Amniotic stem cell (primary cell): ENCODE measurements at places on chromosomes 4 and X.

DNA sequence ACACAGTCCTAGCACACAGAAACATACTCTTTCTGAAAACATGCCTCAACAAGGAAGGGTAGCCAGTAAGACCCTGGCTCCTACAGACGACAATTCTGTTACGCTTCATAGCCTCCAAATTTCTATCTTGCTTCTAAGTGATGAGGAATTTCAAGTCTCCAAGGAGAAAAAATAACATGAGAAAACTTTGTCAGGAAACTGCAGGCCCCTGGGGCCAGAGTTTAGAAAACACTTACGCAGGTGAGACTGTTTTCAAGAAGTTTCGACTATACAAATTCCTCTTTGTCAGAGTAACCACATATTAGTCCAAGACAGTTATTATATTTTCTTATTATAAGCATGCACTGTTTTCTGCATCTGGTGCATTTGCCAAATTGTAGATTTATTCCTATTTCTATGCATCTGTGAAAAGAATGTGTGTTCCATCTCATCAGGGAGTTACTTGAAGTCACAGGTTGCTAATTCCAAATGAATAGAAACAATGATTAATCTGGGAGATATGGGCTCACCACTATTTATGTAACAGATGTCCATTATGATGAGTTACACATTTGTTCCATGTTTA, 30.3 kb upstream of the HCCS start:
- DNase-seq, result no peak

GRCh38 chrX:17414839-17415238, 39.8 kb downstream of the NHS start:
- no peak for DNase-seq

- DNase-seq, result no peak
Measured at GRCh38 chr4:15751153-15751552, 27.0 kb upstream of the CD38 start.

DNA sequence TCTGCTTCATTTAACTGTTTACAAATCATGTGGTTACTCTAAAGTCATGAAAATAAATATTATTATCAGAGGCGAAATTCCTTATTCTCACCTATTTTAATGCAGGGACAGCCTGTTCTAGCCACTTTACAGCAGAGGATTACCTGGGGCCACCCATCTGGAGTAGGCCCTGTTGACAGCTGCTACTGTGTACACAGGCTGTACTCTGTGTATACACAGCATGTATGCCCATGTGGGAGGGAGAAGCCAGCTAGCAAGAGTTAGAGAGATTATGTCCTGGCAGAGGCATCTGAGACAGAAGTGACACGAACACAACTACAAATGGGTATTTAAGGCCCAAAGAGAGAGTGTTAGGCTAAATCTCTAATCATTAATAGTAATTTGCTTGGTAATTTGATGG, 62.1 kb downstream of the GPRIN3 start:
- DNase-seq, result no peak

DNA sequence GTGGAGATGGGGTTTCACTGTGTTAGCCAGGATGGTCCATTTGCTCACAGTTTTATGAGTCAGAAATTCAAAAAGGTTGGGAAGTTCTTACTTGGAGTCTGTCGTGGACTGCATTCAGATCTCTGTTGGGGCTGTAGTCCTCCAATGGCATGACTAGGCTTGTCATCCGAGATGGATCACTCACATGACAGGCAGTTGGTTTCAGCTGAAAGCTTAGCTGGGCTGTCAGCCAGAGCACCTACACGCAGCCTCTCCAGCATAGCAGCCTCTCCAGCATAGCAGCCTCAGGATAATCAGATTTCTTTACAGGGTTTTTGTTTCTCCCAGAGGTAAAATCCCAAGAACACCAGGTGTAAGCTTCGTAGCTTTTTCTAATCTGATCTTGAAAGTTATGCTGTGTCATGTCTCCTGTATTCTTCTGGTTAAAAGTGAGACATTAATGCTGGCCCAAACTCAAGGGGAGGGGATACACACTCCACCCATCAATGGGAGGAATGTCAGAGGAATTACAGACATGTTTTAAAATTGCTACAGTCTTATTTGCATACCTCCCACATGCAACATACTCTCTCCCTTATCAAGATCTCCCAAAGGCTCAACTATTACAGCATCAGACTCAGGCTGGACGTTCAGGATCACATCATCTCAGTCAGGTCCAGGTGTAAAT, 31.6 kb upstream of the SOD3 start:
- DNase-seq, result peak; percentile 31

DNA sequence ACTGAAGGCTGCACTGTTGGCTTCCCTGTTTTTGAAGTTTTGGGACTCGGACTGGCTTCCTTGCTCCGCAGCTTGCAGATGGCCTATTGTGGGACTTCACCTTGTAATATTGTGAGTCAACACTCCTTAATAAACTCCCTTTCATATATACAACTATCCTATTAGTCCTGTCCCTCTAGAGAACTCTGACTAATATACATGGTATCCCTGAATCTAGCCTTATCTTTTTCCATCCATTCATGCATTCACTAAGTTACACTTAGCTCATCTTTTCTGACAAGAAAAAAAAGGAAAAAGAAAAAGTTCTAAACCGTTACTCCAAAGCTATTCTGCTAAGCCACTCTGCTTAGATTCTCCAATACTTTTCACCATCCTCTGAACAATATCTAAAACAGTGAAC, 1260.2 kb upstream of the PCDH7 start:
- DNase-seq, result no peak

GRCh38 chr4:187929024-187929423, 66.5 kb upstream of the ZFP42 start:
- DNase-seq, result no peak

GRCh38 chr4:151325111-151325948, at the start of gene SH3D19:
TSS of gene SH3D19 (minus strand) at chr4:151325605. CDS start at chr4:151325352, 253 bp downstream.
- peak; percentile 14 for DNase-seq

- no peak for DNase-seq
Measured at GRCh38 chr4:78601013-78601412, 49.4 kb downstream of the ANXA3 start.

GRCh38 chr4:55830716-55831115, 11.1 kb downstream of the EXOC1L start:
- DNase-seq, result no peak

DNA sequence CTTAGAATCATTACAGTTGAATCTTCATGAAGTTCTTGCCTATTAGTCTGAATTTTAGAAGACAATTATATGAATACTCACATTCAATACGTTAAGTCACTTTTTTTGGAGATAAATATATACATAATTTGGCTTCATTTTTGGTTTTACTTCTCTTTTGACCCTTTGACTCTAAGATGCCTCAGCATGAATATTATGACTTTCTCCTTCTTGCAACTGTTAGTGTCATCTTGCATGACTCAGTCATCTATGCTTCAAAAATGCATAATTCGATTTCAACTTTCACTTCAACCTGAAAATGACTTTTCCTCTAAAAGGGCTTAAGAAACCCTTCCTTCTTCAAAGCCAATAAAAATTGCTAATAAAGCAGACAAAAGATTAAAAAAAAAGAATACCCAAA, 1427.5 kb downstream of the ADGRL3 start:
- no peak for DNase-seq

DNA sequence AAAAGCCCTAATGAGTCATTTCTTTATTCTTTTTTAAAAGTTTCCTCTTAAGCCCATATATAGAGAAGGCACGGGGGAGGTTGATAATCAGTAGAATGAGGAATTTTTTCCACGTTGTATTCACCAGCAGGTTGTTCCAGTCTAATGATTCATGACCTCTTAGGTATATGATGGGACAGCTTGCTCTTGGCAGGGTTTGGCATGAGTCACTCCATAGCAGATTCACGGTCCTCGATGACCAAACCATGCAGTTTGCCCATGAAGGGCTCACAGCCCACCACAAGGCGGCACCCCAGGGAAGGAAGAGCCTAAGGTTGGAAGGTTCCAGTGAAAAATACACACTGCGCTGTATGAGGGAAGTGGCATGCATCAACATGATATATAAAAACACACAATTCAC, 623.8 kb upstream of the DIPK2B start:
- peak; percentile 87 for DNase-seq

DNA sequence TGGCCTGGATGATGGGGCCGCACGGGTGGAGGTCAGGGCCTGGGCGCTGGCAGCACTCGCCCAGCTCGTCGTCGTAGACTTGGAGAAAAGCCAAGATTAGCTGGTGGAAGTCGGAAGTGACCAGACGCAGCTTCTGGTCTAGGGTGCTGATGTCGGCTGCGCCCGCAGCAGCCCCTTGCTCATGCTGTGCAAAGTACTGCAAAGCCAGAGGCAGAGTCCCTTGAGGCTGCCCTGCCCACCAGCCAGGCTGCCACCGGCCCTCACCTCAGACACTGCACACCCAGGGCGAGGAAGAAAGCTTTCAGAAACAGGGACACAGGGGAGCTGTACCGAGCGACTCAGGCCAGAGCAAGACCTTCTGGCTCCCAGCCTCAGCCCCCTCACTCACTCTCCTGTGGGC, 9.7 kb upstream of the TREX2 start:
- DNase-seq, result no peak

DNA sequence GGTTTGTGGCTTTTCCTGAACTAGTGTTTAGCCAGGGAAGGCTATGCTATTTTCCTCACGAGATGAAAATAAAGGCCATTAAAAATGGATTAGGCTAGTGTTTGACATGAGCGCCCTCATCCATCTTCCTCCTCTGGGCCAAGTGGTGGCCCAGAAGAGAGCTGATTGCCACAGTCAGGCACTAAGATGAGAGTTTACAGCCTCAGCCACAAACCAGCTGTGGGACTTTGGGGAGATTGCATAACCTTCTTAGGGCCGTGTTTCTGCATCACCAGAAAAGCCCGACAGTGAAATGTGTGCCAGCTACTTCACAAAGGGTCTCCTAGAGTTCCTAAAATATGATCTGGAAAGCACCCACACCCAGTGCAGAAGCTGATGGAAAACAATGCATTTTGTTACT, 42.3 kb upstream of the LNX1 start:
- no peak for DNase-seq

DNA sequence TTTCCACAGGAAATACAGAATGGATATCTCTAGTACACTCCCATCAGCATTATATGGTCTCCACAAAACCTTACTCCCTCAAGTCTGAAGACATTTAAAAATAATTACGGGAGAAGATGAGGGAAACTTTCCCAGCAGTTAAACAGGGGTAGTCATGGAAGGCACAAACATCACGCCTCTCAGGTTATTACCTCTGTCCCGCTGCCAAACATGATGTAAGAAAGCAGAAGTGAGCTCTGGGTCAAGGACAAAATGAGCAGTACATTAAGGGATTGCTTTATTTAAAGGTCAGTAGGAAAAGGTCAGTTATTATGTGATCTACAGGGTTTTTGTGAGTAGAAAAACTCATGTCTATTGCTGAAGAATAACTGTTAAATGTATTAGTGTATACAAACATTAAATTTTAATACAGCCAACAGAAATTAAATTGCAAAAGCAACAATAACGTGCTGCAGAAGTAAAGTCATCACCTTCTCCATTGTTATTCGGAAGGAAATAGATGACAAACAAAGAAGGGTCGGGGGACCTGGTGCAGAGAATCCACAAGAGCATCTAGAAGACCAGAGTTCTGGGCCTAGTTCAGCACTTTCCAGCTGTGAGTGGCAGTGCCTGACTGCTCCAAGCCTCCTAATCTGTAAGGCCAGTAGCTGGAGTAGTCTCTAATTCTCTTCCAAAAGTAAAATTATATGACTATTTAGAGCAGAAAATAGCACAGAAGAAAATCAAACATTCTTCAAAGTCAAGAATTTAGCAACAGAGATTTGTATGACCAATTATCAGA, 171.2 kb downstream of the PPP3CA start:
- DNase-seq, result no peak

GRCh38 chrX:136665258-136665900, 17.4 kb downstream of the CD40LG start:
- DNase-seq, result no peak

DNA sequence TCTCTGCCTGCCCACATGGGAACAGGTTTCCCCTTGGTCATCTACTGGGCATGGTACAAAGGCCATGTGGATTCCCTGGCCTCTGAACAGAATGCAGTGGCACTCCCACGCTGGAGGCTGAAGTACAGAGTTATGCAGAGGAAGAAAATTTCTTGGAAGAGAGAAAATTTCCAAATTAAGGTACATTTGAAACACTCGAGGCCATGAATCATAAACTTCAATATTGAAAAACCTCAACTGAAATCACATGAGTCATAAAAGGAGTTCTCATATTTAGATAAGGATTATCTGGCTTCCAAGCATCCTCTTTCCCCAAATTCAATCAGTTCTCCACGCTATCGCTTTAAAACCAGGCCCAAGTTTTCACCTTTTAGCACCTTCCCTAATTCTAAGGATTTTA, 28.1 kb upstream of the TXK start:
- peak; percentile 49 for DNase-seq

DNA sequence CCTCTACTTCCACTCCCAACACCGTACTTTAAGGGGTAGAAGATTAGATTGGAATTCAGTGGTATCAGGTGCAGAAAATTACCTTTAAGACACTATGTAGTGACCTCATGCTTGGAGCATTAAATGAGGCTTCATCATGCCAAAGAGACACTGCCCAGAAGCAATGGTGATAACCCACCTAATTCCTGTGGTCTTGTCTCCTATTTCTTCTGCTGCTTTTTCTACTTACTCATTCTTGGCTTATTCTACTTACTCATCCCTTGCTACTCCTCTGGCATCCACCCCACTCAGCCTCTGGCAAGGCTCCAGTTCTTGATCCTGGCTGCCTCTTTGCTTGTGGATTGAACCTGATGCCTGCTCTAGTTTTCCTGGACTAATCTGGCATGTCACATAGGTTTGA, 62.3 kb upstream of the ADAMTS3 start:
- DNase-seq, result peak; percentile 53

GRCh38 chr4:41709844-41710481, 38.6 kb downstream of the PHOX2B start:
- DNase-seq, result no peak
